ENCODE measurements at places on chromosomes 12 and 14.

GRCh38 chr12:79374545-79374944, 316.2 kb downstream of the PAWR start:
- no peak for DNase-seq

GRCh38 chr12:92860521-92860920, 68.6 kb downstream of the EEA1 start:
- no peak for DNase-seq

DNA sequence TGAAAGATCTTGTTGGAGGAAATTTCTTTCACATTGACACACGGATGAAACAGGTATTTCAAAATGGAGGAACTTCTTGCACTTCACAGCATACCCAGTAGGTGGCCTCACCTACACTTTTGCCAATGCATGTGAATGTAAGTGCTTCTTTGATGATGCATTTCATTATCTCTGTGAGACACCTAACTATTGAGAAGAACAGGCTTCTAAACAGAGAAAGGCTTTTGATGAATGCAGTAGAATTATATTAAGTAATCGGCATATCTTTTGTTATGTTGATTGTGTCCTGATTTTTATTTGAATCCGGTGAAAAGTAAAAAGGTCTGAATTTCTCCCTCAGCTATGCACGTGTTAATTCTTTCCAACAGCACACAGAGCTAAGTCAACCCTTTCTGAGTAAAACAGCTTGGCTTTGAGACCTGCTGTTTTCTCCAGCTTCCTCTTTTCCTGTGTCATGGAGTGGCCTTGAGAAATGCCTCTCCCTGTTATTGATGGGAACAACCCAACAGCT, 399.0 kb downstream of the NAV3 start:
- no peak for DNase-seq

GRCh38 chr12:52361553-52361952, 5.7 kb downstream of the KRT85 start:
- DNase-seq: no peak

GRCh38 chr12:59357811-59358210, 238.0 kb upstream of the SLC16A7 start:
- no peak for DNase-seq

DNA sequence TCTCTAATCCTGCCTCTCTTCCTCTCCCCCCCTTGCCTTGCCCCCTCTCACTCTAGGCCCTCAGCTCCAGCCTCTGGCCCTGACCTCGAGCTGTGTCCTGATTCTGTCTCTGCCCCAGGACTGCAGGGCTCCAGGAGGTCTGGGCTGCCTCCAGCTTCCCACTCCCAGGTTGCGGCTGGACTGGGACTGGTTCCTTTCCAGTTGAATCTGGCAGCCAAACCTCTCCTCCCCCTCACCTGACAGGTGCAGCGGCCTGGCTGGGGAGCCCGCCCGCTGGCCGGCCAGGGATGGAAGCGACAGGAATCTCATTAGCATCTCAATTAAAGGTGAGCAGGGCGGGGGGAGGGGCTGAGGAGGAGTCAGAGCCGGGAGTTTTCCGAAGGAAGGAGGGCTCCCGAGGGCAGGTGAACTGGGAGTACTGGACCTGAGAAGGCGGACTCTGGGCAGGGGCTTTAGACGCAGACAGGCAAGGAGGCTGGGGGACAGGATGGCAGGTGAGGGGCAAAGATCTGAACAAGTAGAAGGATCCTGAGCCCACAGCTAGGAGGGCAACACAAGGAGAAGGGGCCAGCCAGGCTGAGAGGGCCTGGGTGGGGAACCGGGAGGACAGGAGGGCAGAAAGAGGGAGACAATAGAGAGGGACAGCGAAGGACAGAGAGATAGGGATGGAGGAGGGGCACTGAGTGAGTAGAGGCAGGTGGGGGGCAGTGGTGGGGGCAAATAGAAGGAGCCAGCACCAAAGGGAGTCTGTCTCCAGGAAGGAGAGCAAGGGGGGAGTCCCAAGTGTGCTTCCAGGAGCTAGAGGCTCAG, at the start of gene SCNN1A:
SCNN1A (minus strand) TSS at position 295 of the 810 bp plus-strand sequence. CDS start 780 bp downstream, outside the sequence.
- no peak for DNase-seq

DNA sequence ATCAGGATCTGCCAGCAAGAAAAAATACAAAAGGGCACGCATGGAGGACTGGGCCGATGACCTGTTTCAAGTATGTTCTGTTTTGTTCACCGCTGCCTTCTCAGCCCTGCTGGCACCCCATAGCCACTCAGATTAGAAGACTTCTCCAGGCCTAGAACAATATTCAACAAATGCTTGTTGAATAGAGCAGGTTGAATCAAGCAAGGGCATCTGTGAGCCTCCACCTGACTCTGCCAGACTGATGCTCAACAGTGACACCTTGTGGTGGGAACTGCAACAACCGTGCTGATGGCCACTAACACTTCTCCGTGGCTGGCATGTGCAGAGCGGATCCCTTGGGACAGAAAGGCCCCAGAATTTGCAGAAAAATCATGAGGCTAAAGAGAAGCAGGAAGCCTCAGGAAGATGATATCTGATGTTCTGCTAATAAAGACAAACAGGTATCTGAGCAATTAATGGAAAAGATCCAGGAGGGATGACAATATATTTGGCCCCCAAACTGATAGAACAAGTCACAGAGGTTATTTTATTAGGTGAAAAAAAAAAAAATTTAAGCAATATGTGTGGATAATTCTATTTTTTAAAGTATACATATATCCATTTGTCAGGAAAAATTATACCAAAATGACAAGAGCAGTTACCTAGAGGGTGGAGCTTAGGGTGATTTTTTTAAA, 114.3 kb downstream of the KSR2 start:
- DNase-seq: no peak

DNA sequence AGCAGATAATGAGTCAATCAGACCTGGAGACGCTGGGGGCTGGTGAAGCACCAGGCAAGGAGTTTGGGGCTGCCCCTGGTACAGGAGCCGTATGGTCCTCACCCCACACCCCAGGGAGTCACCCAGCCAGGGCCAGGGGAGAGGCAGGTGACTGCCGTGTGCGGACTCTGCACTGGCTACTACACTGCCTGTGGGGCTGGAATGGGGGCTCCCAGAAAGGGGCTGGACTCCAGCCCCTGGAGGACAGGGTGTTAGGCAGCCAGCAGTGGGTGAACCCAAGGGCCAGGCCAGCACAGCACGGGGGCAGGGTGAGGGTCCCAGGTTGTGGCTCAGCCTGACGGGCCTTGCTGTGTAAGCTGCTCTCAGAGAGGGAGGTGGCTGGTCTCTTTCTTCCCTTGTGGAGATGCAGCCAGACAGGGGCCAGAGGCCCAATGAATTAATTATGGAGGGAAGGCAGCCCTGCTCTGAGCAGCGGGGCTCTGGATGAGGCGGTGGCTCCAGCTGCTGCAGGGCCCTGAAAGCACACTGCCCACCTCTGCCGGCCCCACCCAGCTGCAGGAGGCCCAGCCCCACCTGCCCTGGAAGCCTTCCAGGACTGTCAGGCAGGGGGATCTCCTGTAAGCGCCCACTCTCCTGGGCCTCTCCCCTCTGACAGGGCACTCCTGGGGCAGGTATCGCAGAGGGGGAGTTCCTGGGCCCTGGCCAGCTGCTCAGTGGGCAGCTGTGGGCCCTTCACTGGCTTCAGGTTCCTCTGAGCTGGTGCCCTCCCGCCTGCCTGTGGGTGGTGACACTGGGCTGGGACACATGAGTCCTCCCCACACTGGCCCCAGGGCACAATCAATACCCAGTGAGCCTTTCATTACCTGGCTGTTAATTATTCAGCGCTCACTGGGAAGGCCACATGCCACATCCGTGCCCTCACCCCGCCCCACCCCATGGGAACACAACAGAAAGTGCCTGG, 142.5 kb upstream of the C14orf180 start:
- DNase-seq: no peak

DNA sequence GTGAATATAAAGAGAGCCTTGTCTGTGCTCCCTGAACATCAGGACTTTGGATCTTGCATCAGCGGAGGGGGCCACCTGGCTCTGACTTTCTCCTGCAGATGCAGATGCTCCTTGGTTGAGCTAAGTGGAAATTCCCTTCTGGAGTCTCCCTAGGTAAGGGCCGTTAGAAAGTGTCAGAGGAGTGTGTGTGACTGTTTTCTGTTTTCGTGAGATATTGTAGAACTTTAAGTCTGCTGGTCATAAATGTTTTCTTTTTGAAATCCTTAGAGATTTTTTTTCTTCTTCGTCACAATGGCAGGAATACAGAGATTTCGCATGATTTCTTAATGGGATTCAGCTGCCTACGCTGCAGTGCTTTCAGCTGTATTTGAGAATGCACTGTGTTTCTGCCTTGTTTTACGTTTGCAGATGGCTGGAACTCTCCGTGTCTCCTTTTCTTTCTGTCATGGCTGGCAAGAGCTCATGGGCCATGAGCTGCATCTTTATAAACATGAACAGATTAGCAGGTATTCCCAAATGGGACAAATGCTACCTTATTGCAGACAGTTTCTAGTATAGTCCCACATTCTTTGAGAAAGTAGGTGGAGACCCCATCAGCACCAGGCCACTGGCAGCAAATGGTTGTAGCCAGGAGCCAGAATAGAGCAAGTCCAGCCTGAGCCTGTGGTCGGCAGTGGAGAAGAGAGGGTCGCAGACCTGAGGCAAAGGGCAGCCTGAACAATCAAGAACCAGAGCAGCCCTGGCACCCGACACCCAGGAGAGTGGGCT, 76.2 kb upstream of the FRMD6 start:
- DNase-seq: no peak

- DNase-seq: no peak
Observed at GRCh38 chr14:75158843-75159614, 17.4 kb downstream of the TMED10 start.

- DNase-seq: no peak
Observed at GRCh38 chr12:24705216-24705615, 243.7 kb downstream of the BCAT1 start.

DNA sequence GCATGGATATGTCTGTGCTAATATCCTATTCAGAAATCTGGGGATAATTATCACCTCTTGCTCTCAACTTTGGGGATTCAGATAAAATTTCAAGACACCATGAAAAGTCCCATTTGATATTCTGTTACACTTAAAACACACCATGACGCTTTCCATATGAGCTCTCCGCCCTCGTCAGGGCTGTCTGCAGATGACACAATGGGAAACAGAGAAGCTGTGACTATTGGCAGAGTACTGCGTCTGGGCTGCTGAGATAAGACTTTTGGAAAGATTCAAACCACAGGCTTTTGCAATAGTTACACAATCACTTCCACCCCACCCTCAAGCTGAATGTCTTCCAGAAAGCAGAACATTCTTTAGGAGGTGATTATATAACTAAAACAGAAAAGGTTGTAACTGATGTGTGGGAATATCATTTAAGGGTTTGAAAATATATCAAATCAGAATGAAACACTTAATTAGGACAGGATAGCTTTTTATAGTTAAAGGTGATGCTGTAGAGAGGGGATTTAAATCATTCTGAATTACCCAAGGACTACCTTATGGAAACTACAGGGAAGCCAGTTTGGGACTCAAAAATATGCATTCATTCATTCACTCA, 75.3 kb upstream of the TMPO start:
- no peak for DNase-seq

DNA sequence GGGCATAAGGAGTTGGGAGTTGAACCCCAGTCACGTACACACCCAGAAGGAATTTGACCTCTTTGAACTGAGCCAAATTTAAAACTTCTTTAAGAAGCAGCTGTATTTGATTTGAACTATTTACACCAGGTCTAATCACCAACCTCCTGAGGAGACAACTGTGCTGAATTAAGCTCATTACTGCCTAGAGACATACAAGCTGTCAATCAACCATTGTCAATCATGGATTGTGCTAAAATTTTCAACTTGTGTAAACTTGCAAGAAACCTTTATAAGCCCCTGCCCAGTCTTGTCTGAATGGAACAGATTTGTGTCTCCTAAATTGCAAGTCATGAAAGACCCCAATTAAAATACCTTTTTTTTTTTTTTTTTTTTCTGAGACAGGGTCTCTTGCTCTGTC, 44.3 kb upstream of the RESF1 start:
- DNase-seq: no peak

DNA sequence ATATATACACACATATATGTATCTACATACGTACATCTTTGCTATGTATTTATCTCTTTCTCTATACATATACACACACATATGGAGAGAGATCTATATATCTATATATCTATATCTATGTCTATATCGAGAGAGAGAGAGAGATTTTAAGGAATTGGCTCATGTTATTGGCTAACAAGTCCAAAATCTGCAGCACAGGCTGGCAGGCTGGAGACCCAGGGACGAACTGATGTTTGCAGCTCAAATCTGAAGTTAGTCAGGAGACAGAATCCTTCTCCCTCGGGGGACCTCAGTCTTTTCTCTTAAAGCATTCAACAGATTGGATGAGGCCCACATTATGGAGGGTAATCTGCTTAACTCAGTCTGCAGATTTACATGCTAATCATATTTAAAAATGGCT, 40.7 kb upstream of the DACT1 start:
- no peak for DNase-seq

GRCh38 chr14:72574715-72575114, 319.2 kb downstream of the DPF3 start:
- DNase-seq: no peak

GRCh38 chr12:25433581-25434325, 119.3 kb downstream of the LMNTD1 start:
- DNase-seq: no peak

DNA sequence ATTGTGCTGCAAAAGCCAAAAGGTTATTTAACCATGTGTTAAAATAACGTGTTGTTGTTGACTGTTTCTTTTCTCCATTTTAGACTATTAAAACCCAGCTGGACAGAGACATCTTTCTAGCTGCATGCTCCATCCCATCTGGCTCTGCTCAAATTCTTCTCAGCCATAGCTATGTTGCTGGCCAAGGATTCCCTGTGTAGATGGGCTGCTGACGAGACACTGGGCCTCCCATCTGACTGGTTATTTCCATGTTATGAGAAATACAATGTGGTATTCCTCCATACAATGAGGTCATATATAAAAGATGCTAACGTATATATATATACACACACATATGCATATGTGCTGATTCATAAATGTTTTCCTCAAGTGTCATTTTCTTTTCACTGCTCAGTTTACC, 30.1 kb downstream of the MED13L start:
- no peak for DNase-seq

- DNase-seq: no peak
Observed at GRCh38 chr14:75315144-75315543, 36.5 kb downstream of the FOS start.

GRCh38 chr12:50120521-50120920, 8.5 kb downstream of the COX14 start:
- no peak for DNase-seq
